ENCODE measurements at places on chromosomes 2 and 18.

GRCh38 chr2:15759385-15759784 lies 167.7 kb downstream of the DDX1 start:
- no peak for DNase-seq

- no peak for DNase-seq
These were observed 48.5 kb downstream of the GAREM1 start for GRCh38 chr18:32422201-32422600.

DNA sequence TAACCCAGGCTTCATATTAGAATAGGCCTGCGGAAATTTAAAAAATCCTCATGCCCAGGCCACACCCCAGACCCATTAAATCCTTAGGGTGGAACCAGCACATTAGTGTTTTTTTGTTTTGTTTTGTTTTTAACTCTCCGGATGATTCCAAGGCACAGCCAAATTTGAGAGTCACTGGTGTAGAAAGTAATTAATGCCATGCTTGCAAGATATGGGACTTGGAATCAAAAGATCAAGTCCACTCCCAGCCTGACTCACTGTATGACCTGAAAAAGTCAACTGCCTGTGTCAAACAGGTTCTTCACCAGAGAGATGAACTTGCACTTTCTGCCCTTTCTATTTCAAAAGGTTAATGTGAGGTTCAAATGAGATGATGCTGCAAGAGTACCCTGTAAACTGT lies 310.3 kb upstream of the LYPD1 start:
- no peak for DNase-seq

DNA sequence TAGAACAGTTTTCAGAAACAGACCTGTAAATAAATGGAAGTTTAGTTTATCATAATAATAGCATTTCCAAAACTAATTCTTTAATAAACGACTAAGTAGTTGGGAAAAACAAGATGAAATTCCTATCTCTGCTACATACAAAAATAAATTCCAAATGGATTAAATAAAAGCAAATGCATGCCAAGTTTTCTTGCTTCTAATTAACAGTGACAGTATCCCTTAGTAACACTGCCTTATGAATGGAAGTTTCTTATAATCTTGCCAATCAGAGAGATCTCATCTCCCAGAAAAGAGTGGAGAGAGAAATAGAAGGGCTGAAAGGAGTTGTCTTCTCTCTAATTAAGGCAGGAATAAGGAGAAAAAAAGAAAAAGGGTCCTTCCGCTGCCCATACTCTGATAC lies 133.9 kb downstream of the GFPT1 start:
- no peak for DNase-seq

DNA sequence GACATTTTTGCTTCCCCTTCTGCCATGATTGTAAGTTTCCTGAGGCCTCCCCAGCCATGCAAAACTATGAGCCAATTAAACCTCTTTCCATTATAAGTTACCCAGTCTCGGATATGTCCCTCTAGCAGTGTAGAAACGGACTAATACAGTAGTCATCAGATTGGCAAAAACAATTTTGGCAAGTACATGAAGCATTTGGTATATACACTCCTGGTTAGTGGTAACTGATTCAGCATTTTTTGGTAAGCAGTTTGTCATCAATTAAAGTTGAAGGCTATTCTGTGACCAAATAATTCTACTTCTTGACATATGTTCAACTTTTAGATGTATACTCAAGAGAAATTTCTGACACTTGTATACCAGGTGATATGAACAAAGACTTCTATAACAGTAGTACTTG lies 190.5 kb upstream of the STON1 start:
- DNase-seq: no peak

DNA sequence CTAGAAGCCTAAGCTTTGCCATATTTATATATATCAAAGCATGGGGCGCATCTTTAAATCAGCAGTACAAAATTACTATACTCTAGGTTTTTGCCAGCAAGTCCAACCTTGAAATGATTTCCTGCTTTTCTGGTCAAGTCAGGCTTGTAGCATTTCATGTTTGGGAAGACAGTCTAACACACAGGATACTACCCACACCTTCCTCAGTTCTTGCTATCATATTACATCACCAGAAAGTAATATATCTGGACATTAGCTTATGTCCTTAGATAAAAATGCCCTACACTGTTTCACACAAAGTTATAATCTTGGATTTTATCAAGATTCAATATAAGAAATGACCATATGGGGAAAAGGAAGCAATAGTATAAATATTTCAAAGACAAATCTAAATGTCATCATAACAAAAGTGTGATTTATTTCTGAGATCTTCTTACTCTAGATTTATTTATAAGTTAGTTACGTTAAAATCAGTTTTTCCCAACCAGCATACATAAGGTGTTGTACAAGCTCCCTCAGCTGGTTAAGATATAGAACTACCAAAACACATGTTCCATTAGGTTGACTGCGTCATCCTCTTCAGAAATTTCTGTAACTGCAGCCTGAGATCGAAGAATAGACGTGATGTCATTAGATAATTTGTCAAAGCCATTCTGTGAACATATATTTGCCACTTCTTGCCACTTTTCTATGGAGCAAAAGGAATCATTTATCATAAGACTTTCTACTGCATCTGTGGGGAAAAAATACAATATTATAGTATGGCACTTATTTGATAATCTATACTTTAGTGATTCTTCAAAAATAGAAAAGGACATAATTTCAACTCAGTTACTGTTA lies 56.6 kb downstream of the CLHC1 start:
- DNase-seq: no peak

DNA sequence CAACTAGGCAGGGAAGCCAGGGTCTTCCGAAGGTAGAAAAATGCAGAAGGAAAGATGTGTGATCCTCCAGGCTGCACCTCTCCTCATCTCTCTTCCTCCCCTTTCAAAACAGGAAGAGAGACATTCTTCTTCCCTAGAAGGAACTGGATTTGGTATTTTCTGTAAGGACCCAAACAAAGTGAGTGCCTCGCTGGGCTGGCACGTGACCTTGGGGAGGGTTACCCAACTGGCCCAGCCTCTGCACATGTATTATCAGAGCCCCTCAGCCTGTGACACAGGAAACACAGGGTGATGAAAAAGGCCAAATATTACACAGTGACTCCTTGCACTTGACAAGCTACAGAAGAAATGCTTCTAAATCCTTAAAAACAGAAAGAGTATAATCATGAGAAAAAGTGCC lies 2.3 kb downstream of the HJURP start:
- no peak for DNase-seq

GRCh38 chr2:73494031-73494430 lies 108.4 kb downstream of the ALMS1 start:
- no peak for DNase-seq

DNA sequence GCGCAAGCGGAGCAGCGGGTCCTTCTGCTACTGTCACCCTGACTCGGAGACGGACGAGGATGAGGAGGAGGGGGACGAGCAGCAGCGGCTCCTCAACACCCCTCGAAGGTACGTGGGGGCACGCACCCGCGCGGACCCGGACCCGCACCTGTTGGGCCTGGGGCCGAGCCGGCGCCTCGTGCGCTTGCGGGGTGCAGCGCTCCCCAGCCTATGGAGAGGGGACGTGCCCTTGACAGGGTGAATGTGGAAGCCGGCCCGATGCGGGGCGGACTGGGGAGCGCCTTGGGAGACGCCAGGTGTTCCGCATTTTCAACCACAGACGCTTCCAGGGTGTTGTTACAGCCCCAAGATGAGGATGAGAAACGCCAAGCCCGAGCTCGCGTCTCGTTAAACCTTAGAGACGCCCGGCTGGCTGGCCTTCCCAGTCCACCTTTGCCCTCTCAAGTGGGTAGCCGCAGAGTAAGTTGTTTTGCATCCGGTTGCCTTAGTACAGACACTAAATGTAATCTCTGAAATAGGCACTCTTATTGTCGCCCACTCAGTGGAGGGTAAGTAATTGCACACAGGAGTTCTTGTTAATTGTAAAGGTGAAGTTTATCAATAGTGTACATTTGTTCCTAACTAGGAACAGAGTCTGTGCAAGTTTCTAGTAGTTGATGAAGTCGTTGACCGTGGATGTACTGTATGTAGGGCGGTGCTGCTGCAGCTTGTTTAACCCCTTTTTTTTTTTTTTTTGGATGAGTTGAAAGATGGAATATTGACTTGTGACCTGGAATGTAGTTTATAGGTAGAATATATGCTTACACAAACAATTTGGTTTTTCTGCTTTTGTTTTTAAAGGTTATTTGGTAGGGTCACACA lies 815 bp downstream of the GMCL1 start:
- DNase-seq: peak; percentile 18

DNA sequence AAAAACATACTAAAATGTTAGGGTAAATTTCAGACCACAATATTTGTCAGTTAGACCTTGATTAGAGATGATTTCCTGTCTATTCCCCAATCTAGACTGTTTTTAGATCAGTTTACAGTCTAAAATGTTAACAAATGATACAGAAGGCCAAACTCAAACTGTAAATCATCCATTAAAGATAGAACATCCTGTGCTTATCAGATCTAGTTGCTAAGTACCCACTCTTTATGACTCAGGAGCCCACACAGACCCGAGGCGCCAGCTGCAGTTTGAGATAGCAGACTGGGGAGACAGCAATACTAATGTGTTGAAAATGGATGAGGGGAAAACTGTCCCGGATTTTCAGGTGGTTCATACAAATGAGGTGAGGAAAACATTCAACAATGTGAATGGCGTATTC lies 113.3 kb downstream of the SCG2 start:
- DNase-seq: no peak

DNA sequence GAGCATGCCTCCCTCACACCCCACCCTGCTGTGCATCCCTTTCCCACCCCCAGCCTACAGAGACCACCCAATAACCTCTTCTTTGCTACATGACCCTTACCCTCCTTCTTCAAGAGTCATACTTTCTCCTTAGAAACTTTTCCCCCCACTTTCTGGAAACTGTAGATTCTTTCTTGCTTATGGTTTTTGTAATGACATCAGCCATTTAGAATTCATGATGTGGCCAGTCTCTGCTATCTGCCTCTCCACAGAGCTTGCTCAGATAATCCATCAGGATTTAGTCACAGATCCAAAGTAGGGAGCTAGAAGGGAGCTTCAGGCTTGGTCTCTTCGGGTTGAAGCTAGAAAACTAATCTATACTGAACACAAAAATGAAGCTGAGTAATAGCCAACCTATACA lies 36.5 kb downstream of the GALM start:
- no peak for DNase-seq

- no peak for DNase-seq
These were observed 630.8 kb upstream of the SLC39A10 start for GRCh38 chr2:195026261-195026660.

DNA sequence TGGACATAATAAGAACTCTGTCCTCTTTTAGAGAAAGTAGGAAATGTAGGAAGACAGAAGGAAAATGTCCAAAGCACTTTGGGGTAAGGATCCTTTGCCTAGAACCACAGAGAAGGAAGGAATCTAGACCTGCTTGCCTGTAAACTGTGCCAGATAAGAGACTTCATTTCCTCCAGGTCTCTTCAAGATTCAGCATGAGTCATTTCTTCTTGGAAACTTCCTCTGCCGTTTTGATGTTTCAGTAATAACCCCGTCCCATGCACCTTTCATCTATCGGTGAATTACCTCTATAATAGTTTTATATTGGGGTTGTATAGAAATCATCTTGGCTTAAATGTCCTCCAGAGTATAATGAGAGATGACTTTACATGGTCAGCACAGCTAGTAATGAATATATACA lies 63.2 kb upstream of the LRATD1 start:
- no peak for DNase-seq

DNA sequence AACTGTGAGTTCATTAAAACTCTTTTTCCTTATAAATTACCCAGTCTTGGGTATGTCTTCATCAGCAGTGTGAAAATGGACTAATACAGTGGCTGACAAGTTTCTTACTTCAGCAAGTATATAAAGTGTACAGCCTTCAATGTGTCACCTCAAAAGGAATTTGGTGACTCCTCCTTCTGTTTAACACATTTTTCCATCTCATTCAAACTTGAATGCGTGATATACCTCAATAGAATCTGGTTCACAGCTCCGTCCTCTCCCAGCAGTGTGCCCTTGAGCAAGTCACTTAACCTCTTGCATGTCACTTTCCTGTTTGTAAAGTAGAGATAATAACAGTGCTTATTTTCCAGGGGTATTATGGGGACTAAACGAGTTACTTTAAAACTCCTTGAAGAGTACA lies 159.6 kb downstream of the CCBE1 start:
- no peak for DNase-seq

All from stimulated activated CD4-positive, alpha-beta T cell treated with anti-CD3 and anti-CD28 coated beads, Interleukin-2, amount 100 ng/mL, for 48 hours (primary cell).